ENCODE measurements at places on chromosomes 4 and X. TPM values are rescaled to one million over a fixed set of nuclear protein-coding genes. Genes with fewer than 3 reads are reported as not detected.
A peak's percentile ranks its signal among the peaks of the same experiment; 100 is the strongest.

DNA sequence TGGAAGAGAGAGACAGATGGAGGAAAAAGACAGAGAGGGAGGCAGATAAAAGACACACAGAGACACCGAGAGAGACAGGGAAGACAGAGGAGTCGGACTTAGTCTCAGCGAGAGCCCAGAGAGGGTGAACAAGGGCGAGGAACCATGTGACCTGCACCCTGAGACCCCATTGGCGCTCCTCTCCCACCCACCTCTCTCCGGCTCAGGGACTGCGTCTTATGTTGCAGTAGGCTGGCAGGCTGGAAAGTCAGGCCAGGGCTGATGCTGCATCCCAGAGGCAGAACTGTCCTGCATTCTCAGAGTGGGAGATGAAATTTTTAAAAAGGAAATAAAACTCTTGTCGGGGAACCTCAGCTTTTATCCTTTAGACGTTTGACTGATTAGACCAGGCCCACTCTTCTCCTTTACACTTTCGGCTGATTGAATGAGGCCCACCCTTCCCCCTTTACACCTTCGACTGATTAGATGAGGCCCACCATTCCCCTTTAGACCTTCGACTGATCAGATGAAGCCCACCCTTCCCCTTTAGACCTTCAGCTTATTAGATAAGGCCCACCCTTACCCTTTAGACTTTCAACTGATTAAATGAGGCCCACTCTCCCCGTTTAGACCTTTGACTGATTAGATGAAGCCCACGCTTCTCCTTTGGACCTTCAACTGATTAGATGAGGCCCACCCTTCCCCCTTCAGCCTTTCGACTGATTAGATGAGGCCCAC is 29.5 kb upstream of the IL3RA start:
- peak; percentile 43 for DNase-seq

DNA sequence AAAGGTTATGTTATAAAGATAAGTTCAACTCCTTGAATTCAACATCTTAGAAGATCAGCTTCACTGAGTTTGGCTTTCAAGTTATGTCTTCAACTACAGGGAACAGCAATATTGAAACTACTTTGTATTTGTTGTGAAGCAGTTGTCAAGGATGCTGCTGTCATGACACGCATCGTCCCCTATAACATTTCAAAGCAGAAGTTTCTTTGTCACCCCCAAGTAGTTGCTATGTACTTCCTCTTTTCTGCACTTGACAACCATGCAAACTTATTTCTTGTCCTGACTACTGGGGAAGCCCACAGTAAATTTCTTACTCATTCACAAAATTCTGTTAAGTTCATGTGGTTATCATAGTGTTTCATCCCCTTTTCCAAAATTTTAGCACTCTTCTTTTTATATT is 14.3 kb downstream of the ANTXR2 start:
- peak; percentile 93 for DNase-seq

Gene PDLIM5
- 43.6 TPM for total RNA-seq

Gene TRMT2B
- 17.0 TPM for total RNA-seq

DNA sequence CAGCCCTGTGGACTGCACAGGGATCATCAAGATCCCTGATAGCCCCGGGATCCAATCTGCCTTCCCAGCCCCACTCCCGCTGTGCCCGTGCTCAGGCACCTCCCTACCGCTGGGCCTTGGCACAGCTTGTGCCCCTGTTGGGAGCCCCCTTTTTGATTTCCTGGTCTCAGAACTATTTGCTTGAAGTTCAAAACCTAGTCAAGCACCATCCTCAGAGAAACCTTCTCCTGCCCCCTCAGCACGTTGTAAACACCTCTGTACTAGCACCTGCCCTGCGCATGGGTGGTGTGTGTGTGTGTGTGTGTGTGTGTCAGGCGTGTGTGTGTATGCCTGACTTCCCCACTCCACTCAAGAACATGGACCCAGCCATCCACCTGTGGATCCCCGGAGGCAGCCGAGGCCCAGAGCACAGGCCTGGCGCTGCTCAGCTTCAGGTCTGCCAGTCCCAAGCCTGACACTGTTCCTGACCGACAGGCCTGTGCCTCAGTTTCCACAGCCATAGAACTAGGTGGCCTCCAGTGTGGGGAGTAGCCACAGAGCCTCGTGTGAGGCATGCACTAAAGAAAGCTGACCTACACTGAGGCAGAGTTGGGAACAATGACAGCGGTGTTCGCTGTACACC is 65.5 kb downstream of the ADRA2C start:
- DNase-seq = no peak

DNA sequence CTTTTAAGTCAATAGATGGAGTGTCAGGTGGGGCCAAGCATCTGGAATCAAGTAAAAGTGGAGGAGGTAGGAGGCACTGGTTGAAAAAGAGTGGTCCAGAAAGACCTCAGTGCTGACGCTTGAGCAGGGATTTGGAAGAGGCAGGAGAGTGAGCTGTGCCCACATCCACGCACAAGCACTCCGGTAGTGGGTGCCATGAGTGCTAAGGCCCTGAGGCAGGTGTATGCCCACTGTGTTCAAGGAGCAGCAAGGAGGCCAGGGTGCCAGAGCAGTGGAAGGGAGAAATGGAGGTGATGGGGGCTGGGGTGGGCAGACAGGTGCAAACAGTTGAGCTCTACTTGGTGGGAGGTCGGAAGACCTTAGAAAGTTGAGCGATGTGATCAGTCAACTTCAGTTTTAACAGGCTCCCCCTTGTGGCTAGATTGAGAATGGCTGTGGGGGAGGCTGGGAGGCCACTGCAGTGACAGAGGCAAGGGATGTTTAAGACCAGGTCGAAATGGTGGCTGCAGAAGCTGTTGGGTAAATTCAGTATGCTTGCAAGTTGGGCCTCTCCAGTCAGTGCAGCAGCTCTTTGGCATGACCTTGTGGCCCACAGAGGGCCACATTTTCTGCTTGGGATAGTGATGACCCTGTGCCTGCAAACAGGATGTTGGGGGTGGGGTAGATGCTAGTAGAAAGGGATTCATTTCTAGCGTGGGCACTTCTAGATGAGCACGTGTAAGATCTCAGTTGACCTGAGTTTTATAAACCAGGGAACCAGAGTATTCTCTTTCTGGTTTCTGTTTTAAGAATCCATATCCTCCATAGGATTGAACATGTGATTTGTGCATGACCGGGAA is 12.7 kb downstream of the TKTL1 start:
- DNase-seq = peak; percentile 60

GRCh38 chr4:37441231-37442061 is 196.9 kb downstream of the NWD2 start:
- DNase-seq = no peak

Gene CPE
- under 0.01 TPM for total RNA-seq

DNA sequence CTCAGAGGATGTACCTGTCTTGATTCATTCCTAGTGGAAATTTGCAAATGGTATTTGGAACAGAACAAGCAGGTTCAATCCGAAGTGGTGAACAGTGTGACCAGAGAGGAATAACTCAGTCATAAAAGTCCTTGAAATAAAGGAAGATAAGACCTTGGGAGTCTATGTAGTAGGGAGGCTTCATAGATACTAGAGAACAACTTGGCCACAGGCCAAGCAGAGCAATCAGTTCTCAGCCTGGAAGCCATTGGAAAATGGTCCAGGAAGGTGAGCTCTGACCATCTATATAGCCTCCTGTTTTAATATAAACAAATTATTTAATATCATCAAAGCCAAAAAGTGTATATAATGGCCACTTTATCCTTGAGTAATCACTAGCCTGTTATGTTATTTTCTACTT is 11.3 kb downstream of the TXK start:
- DNase-seq = no peak

Measured in hematopoietic multipotent progenitor cell (in vitro differentiated cells).